IPS DF 6.9 (cell line): ENCODE measurements at places on chromosomes 6 and 20.

- H3K36me3 ChIP-seq = no peaks in the 10 kb centered on the region
- peaks cover 7% of the 10 kb centered on the region for H3K4me1 ChIP-seq
- no peak for DNase-seq
Observed at GRCh38 chr6:15399641-15400470, 154.0 kb downstream of the JARID2 start.

- no peaks in the 10 kb centered on the region for H3K27me3 ChIP-seq
- H3K4me3 ChIP-seq = no peak overlapping the region
- H3K4me1 ChIP-seq = no peaks in the 10 kb centered on the region
- H3K36me3 ChIP-seq = no peaks in the 10 kb centered on the region
Observed at GRCh38 chr6:126261792-126262421, 78.0 kb upstream of the CENPW start.

DNA sequence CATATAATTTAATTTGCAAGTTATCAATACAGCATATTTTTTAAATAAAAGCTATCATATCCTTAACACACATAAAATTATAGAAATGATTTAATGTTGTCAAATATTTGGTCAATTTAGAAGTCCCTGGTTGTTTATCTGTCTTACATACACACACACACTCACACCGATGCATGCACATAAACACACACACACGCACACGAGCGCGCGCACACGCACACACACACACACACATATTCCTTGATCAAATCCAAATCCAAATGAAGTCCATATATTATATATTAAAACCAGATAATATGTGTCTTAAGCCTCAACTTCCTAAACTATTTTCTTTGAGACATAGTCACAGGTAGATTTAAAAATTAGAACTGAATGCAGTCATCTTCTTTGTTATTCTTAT, 120.3 kb downstream of the CLVS2 start:
- H3K27me3 ChIP-seq = no peaks in the 10 kb centered on the region
- H3K36me3 ChIP-seq = no peaks in the 10 kb centered on the region
- no peaks in the 10 kb centered on the region for H3K4me1 ChIP-seq
- no peak overlapping the region for H3K4me3 ChIP-seq
- DNase-seq = no peak
- H3K27ac ChIP-seq = no peak overlapping the region

- no peak overlapping the region for H3K4me3 ChIP-seq
- no peak overlapping the region for H3K27ac ChIP-seq
- no peaks in the 10 kb centered on the region for H3K36me3 ChIP-seq
- no peaks in the 10 kb centered on the region for H3K27me3 ChIP-seq
Observed at GRCh38 chr20:24753130-24753529, 195.9 kb upstream of the CST7 start.

DNA sequence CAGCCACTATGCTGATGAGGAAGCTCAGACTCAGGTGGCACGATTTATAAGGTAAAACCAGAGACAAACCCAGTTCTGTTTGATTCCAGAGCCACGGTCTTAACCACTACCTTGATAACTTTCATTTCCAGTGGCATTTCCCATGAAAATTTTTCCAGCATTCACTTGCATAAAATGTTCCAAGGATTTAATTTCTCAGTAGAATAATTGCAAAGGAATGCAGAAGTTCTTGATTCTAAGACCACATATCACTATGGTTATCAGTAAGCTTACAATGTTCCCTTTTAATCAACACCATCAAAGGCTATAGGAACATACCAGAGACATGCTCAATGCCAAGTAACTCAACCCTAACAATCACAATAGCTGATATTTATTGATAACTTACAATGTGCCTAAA, 306.0 kb upstream of the HS3ST5 start:
- no peaks in the 10 kb centered on the region for H3K36me3 ChIP-seq
- DNase-seq = no peak
- H3K27ac ChIP-seq = no peak overlapping the region
- H3K4me3 ChIP-seq = no peak overlapping the region
- H3K4me1 ChIP-seq = no peaks in the 10 kb centered on the region
- no peaks in the 10 kb centered on the region for H3K27me3 ChIP-seq

DNA sequence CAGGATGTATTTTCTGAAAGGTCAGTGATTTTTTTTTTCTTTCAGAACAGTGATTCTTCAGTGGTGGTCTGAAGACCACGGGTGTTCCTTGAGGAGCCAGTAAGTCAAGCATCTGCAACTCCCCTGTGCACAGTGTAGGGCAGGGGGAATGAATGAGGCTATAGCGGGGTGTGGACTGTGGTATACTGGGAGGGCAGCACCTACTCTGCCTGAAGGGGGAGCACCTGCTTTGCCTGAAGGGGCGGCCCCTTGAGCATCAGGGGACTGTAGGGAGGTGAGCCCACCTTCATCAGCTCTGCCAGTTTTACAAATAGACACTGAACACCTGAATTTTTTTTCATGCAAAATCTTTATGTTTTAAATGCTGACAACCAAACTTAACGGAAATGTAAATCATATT, 77.5 kb upstream of the RIPOR2 start:
- H3K4me3 ChIP-seq = no peak overlapping the region
- DNase-seq = no peak
- H3K4me1 ChIP-seq = peaks cover 4% of the 10 kb centered on the region
- H3K27ac ChIP-seq = no peak overlapping the region

- no peaks in the 10 kb centered on the region for H3K4me1 ChIP-seq
- no peak overlapping the region for H3K27ac ChIP-seq
- DNase-seq = no peak
- no peaks in the 10 kb centered on the region for H3K36me3 ChIP-seq
- no peak overlapping the region for H3K4me3 ChIP-seq
Observed at GRCh38 chr6:146295695-146296094, 247.9 kb upstream of the RAB32 start.

- no peak overlapping the region for H3K4me3 ChIP-seq
- no peaks in the 10 kb centered on the region for H3K27me3 ChIP-seq
- peaks cover 21% of the 10 kb centered on the region for H3K36me3 ChIP-seq
- H3K27ac ChIP-seq = no peak overlapping the region
Observed at GRCh38 chr6:35478259-35478658, 10.1 kb downstream of the RPL10A start.

GRCh38 chr6:94735270-94735669, 842.1 kb upstream of the MANEA start:
- H3K4me1 ChIP-seq = no peaks in the 10 kb centered on the region
- no peak overlapping the region for H3K27ac ChIP-seq
- no peak for DNase-seq
- no peaks in the 10 kb centered on the region for H3K27me3 ChIP-seq

GRCh38 chr6:43708860-43709653, 21.5 kb upstream of the MRPS18A start:
- no peaks in the 10 kb centered on the region for H3K27me3 ChIP-seq
- no peak for DNase-seq
- peaks cover 2% of the 10 kb centered on the region for H3K4me1 ChIP-seq
